ENCODE measurements at places on chromosomes 5 and 9.
A peak's percentile ranks its signal among the peaks of the same experiment; 100 is the strongest.

DNA sequence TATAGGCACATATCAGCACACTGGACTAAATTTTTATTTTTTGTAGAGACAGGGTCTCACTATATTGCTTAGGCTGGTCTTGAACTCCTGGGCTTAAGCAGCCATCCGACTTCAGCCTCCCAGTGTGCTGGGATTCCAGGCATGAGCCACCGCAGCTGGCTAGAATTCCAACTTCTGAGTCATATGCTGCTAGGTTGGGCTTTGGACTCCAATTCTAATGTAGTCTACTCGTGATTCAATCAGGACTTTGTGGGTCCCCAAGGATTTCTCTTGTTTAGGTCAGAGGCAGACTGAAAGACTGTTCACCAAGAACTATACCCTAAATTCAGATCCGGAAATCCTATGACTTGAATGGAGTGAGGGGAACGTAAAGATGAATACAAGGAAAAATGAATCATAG, 68.2 kb upstream of the CHD1 start:
- DNase-seq: no peak

DNA sequence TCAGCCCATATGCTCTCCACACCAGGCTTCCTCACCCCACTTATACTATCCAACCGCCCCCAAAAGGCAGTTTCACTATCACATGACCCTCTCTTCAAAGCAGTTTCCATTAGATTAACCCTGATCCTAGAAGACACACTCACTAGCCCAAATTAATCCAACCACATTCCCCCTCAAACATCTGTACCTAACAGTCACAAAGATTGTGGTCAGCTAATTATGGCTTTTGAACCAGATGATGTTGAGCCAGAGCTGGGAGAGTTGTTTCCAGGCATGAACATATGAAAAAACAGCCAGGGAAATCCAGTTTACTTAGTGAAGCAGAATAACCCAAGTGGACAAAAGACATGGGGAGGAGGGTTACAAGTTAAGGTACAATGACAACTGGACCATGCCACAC, 131.2 kb downstream of the SPOCK1 start:
- DNase-seq: no peak

- DNase-seq: no peak
These were observed 18.3 kb upstream of the OSMR start for GRCh38 chr5:38827525-38827924.

GRCh38 chr9:91273853-91274552, 87.7 kb downstream of the AUH start:
- no peak for DNase-seq

DNA sequence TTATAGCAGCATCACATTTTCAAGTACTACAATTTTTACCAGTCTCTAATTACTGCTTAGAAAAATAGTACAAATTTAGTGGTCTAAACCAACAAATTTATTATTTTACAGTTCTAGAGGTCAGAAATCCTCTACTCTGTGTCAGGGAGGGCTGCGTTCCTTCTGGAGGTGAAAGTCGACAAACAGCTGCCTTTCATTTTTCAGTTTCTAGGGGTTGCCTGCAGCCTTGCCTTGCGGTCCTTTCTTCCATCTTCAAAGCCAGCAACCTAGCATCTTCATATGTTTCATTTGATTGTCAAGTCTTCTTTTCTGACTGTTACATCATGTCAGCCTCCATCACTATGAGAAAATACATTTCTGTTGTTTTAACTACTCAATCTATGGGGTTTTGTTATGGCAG, 1022.1 kb downstream of the CDH18 start:
- DNase-seq: no peak

GRCh38 chr5:133642153-133642722, 29.9 kb upstream of the FSTL4 start:
- DNase-seq: no peak

GRCh38 chr5:73030531-73030930, 74.7 kb downstream of the FCHO2 start:
- no peak for DNase-seq

- no peak for DNase-seq
These were observed 25.9 kb upstream of the PIK3R1 start for GRCh38 chr5:68189613-68190012.

DNA sequence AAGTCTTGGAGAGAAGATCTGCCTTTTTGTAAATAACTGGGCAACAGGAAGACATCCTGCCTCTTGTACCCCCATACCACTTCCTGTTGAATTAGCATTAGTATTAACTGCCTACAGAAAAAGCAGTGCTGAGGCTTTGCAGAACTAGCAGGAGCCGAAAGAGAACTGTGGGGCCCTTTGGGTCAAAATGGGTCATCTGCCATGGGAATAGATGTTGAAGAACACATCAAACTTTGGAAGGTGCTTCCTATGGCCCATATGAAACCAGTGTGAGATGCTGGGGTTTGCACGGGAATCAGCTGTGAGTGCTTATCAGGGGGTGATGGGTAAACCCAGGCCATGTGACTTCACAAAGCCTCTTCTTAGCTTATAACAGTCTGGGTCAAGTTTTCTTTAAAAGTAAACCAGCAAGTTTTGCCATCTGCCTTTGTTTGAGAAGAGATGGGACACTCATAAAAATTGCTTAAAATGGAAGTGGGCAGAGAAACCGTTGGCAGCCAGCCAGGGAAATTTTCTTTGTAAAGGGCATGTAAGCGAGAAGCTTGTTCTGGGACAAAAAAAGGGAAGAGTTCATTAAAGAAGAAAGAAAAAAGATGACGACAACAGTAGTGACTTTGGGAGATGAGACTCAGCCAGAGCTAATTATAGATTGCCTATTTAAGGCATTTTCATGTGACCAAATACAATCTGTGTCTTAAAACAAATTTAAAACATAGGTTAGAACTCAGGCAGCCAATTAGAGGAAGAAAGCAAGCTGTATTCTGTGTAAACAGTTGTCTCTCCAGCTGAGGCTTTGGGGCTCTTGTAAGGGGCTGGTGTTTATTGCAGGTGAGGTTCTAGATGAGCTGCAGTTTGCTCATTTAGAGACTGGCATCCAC, 4.4 kb downstream of the SLC25A25 start:
- peak; percentile 53 for DNase-seq

DNA sequence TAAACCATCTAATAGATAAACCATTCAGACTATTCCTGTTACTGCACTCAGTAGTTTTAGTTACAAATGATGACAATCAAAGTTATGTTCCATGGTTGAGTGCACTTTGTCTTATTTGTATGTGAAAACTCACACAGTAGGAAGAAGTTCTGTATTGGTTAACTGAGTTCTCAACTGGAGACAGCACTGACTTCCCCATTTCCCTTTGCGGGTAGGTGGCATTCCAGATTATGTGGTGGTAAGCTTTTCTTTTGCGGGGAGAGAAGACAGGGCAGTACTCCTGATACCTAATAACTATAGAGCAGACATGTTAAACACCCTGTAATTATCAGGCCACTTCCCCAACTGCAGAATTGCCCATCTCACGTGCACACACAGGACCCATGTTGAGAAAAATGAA, 24.4 kb downstream of the TARS1 start:
- DNase-seq: no peak

- no peak for DNase-seq
These were observed 146.7 kb upstream of the EFNA5 start for GRCh38 chr5:107817436-107817835.

- DNase-seq: no peak
These were observed 233.6 kb upstream of the IRX1 start for GRCh38 chr5:3361811-3362605.

DNA sequence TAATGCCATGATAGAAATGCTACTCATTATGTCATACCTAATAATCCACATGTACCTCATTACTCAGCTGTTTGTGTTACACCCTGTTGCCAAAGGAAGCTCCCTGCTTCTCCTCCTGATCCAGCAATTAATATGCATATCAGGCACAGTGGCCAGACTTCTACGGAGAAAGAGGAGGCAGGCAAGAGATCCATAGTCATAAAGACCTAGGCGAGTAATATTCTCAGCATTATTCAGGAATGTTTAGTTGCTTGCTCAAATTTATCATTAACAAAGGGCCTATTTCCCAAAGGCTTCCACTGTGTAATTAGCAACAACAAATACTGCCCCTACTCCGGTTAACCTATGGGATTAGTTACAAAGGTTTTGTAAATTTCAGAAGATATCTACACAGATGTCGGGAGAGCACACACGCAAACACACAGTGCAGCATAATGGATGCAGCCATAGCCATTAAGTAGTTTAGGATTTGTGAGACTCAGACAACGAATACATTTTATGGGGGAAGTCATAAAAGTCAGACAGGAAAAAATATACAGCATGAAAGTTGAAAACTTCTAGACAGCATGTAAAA, 192.6 kb downstream of the EFNA5 start:
- no peak for DNase-seq

DNA sequence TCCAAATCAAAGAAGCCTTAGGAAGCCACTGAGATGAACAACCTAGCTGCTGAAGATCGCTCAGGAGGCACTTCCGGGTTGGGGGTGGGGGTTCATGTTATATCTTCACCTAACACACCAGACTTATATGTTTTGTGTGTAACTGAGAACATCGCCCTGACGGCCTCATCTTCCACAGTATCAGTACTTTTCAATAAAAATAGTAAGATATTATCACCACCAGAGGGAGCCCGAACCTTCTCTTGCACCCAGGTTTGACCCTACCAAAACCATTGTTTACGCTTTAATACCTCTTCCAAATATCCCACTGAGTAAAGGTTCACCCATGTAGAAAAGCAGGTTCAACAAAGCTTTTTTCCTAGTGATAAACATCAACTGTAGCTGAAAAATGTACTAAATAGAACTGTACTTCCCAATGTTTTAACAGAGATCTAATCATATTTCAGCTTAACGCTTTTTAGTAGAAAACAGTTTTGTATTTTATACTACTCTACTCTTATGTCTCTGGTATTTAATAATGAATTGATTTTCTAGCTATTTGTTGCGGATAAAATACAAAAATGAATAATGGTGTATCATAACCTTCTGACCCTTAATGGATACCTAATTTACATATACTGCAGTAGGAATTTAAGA, 244.0 kb downstream of the EPB41L4A start:
- no peak for DNase-seq

DNA sequence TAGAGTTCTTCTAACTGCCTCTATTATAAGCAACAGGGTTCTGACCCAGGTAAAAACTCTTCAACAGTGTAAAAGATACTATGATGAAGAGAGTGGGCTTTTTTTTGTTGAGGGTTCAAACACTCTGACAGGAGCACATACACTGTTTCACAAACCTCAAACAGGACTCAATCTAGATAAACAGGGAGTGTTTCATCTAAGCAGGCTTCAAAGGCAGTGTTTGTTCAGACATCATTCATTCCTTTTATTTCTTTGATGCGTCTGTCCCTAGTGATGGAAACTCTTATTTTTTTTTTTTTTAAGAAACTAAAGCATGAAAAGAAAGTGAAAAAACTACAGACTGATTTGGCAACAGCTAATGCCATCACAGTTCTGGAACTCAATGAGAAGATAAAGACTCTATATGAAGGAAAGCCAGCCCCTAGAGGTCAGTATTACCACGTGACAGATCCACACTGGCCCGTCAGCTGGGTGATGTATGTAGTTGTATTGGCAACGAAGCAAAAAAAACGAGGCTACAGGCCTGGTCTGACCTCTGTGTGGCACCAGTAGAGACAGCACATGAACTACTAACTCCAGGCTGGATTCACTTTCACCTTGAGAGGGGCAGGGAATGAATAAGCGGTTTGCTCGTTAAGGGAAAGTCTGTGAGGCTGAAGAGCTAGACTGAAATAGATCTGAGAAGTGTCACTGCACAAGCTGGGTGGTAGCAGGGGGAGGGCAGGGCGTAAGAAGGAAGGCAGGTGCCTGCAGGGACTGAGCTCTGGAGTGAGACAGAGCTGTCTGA, 172.2 kb downstream of the CCDC192 start:
- DNase-seq: no peak

GRCh38 chr9:94901019-94901363, 174.5 kb downstream of the AOPEP start:
- DNase-seq: no peak

DNA sequence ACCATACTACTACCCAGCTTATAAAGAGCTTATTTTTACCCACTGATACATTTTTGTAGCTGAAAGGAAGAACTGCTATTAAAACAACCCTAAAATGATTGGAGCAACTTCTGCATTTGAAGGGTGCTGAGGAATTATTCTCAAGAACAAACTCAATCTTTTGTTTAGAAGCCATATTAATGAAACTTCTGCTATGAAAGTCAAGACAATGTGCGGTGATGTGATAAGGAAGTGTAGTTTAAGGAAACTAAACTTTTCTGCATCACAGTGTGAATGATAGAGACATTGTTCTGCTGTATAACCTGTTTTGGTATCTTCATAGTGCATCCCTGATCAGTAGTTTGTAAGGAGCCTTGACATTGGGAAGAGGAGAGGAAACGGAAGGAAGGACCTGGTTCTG, 408.5 kb downstream of the TMEM38B start:
- DNase-seq: no peak

DNA sequence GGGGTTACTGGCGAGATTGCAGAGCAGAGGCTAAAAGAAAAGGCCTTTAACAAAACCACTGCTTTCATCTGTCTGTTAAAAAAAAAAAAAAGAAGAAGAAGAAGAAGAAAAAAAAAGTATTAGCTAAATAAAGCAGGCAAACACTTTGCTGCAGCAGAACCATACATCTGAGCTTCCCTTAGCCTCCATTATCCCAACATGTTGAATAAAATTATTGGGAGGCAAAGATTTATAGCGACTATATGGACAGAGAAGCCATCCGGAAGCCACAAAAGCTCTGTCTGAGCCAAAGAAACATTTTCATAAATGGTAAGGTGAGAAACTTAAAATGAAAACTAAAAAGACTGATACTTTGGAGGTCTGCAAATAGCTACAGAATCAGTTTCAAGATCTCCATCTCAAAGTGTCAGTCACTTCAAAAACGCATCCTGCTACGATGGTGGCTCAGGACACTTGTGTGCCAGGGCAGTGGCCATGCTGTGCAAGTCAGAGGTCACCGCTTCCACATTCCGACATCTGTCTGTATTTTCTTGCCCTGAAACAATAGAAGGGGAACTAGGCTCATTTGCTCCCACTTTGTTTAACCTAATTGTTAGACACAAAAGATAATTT, 9.6 kb downstream of the EFNA5 start:
- DNase-seq: no peak

Measured in activated T-helper 9 cell treated with anti-CD3 and anti-CD28 coated beads, Interleukin-2, amount 50 U/mL, for 16 hours (primary cell).